ENCODE measurements at places on chromosomes 1 and 21. TPM values are rescaled to one million over a fixed set of nuclear protein-coding genes. Genes with fewer than 3 reads are reported as not detected.
A peak's percentile ranks its signal among the peaks of the same experiment; 100 is the strongest.

Gene RAD54L
- total RNA-seq = 51.2 TPM

GRCh38 chr1:164562947-164563520 is 4.0 kb downstream of the PBX1 start:
- DNase-seq = no peak
- H3K4me3 ChIP-seq = peak overlapping the region; percentile 100
- no peak overlapping the region for H3K27ac ChIP-seq
- H3K27me3 ChIP-seq = no peaks in the 10 kb centered on the region
- H3K36me3 ChIP-seq = peaks cover 4% of the 10 kb centered on the region

- no peaks in the 10 kb centered on the region for H3K36me3 ChIP-seq
- H3K4me1 ChIP-seq = peaks cover 16% of the 10 kb centered on the region
- H3K27ac ChIP-seq = no peak overlapping the region
- DNase-seq = no peak
These were observed 52.6 kb downstream of the ABCA4 start for GRCh38 chr1:94068096-94068998.

GRCh38 chr1:71706029-71706671 is 576.2 kb downstream of the NEGR1 start:
- no peaks in the 10 kb centered on the region for H3K27me3 ChIP-seq
- H3K36me3 ChIP-seq = peaks cover 17% of the 10 kb centered on the region
- H3K4me1 ChIP-seq = peaks cover 7% of the 10 kb centered on the region
- no peak overlapping the region for H3K27ac ChIP-seq
- H3K4me3 ChIP-seq = no peak overlapping the region

DNA sequence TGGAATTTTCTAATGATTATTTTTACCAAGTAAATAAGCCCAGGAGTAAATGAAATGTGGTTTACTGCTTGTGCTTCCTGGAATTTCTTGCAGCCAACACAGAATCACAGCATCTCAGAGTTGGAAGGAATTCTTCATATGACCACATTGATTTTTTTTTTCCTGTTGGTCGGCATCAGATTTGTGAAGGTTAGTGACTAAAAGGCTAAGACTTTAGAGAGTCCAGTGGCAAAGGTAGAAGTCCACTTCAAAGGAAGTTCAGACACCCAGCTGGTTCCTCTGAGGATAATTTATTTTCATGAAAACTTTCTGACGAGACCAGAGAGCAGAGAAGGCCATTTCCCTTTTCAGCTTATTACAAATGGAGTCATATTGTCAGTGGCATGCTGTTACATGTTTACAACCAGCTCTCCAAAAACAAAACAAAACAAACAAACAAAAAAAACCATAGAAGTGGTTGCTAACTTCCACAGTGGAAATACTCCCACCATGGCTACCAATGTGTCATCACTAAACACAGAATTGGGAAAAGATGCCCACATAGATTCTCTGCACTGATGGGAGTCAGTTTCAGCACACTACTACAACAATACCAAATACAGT is 77.2 kb upstream of the CDC42BPA start:
- H3K27me3 ChIP-seq = no peaks in the 10 kb centered on the region
- H3K36me3 ChIP-seq = 0 out of 2 replicates have a peak, but pooled peaks cover under 1% of the 10 kb centered on the region
- no peak for DNase-seq

GRCh38 chr1:229578168-229579058 is 19.9 kb upstream of the ABCB10 start:
- H3K27me3 ChIP-seq = no peaks in the 10 kb centered on the region
- no peak for DNase-seq
- no peak overlapping the region for H3K4me3 ChIP-seq
- H3K27ac ChIP-seq = no peak overlapping the region

- peak overlapping the region; percentile 98 for H3K27ac ChIP-seq
- no peak for DNase-seq
- peaks cover 26% of the 10 kb centered on the region for H3K36me3 ChIP-seq
These were observed 1.2 kb downstream of the LRP8 start for GRCh38 chr1:53326598-53327181.

DNA sequence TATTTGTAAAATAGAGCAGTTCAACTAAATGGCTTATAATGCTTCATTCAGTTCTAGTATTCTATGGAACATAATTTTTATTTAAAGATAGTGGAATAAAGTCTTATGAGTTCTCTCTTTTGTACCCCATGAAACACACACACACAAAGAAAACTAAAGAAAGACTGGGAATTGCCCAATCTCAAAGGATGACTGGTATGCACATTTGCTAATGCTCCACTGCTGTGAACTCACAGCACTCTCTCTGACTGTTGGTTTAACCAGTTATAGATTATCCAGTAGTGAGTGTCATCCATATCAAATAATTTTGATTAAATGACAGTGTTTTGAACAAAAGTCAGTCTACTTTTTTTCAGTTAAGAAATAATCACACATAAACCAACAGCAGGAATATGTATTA is 1082.4 kb upstream of the B3GALT2 start:
- no peak overlapping the region for H3K4me3 ChIP-seq
- H3K36me3 ChIP-seq = peaks cover 13% of the 10 kb centered on the region
- H3K27ac ChIP-seq = no peak overlapping the region
- no peaks in the 10 kb centered on the region for H3K27me3 ChIP-seq
- DNase-seq = no peak
- peaks cover 12% of the 10 kb centered on the region for H3K4me1 ChIP-seq

DNA sequence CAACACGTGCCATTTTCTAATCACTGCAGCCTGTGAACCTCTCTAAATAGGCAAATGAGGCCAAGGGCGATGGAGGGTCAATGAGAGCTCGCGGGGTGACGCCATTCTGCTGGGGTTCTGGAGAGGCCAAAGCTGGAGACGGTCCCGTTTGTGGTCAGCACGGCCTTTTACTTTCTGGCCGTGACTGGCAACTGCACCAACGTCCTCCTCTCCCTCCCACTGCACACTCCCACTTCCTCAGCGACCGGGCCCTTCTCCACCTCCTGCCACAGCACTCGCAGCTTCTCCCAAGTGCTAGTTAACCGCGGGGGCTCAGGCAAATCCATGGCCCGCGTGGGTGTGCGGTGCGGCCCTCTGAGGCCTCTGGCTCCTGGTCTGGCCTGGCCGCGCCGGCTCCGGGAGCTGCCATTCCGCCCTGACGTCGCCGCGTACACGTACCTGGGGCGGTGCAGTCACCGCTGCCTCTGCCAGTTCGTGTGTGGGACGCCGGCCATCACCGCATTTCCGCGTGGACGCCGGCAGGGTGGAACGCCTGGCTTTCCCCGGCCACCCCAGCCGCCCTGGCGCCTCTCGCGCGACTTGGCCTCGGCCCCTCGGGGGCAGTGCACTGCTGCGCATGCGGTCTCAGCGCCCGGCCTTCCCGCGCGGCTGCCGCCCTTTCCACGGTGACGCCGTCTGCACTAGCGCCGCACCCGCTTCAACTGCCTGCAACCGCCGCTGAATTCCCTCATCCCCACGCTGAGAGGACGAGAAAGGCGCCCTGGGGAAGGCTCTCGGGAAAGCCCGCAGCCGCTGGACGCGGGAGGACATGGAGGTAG is 18.2 kb downstream of the OR2C3 start:
- H3K36me3 ChIP-seq = peaks cover 17% of the 10 kb centered on the region
- H3K27me3 ChIP-seq = peaks cover 3% of the 10 kb centered on the region
- no peak for DNase-seq
- no peak overlapping the region for H3K4me3 ChIP-seq
- H3K27ac ChIP-seq = no peak overlapping the region

DNA sequence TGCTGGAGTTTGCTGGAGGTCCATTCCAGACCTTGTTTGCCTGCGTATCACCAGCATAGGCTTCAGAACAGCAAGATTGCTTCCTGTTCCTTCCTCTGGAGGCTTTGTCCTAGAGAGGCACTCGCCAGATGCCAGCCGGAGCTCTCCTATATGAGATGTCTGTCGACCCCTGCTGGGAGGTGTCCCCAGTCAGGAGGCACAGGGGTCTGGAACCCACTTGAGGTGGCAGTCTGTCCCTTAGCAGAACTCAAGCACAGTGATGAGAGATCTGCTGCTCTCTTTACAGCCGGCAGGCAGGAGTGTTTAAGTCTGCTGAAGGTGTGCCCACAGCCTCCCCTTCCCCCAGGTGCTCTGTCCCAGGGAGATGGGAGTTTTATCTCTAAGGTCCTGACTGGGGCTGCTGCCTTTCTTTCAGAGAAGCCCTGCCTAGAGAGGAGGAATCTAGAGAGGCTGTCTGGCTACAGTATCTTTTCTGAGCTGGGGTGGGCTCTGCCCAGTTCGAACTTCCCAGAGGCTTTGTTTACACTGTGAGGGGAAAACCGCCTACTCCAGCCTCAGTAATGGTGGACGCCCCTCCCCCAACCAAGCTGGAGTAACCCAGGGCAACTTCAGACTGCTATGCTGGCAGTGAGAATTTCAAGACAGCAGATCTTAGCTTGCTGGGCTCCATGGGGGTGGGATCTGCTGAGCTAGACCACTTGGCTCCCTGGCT is 205.0 kb downstream of the GPR52 start:
- H3K27me3 ChIP-seq = no peaks in the 10 kb centered on the region
- H3K4me3 ChIP-seq = no peak overlapping the region
- peak; percentile 65 for DNase-seq
- peaks cover 22% of the 10 kb centered on the region for H3K4me1 ChIP-seq
- H3K36me3 ChIP-seq = peaks cover 6% of the 10 kb centered on the region
- peak overlapping the region; percentile 37 for H3K27ac ChIP-seq

Gene GBP1
- not detected for total RNA-seq

GRCh38 chr1:46041551-46041950 is 90.9 kb downstream of the PIK3R3 start:
- H3K27ac ChIP-seq = no peak overlapping the region
- peaks cover 23% of the 10 kb centered on the region for H3K4me1 ChIP-seq
- DNase-seq = no peak
- H3K27me3 ChIP-seq = peaks cover 7% of the 10 kb centered on the region
- no peaks in the 10 kb centered on the region for H3K36me3 ChIP-seq

Data from WTC11 (cell line).